ENCODE measurements at places on chromosomes 6 and 20.

- DNase-seq = no peak
Observed at GRCh38 chr6:113978084-113978675, 7.2 kb upstream of the HDAC2 start.

- peak; percentile 28 for DNase-seq
Observed at GRCh38 chr6:159935633-159936032, 33.2 kb upstream of the IGF2R start.

DNA sequence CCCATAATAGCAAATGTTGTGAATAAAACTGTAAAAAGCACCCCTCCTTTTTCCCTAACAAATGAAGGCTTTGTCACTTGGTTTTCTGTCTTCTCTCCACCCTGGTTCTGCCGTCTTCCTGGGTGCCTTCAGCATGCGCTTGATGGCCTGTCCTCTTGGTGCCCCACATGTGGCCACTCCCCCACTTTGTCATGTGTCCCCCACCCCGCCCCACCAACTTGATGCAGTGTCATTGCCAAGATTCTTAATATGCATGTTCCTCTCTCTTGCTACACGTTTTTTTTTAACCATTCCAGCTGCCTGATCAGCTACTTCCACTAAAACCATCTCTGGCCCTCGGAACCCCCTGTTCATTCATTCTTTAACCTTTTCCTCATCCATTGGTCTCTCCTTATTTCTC is 340.3 kb downstream of the QKI start:
- DNase-seq = peak; percentile 52

DNA sequence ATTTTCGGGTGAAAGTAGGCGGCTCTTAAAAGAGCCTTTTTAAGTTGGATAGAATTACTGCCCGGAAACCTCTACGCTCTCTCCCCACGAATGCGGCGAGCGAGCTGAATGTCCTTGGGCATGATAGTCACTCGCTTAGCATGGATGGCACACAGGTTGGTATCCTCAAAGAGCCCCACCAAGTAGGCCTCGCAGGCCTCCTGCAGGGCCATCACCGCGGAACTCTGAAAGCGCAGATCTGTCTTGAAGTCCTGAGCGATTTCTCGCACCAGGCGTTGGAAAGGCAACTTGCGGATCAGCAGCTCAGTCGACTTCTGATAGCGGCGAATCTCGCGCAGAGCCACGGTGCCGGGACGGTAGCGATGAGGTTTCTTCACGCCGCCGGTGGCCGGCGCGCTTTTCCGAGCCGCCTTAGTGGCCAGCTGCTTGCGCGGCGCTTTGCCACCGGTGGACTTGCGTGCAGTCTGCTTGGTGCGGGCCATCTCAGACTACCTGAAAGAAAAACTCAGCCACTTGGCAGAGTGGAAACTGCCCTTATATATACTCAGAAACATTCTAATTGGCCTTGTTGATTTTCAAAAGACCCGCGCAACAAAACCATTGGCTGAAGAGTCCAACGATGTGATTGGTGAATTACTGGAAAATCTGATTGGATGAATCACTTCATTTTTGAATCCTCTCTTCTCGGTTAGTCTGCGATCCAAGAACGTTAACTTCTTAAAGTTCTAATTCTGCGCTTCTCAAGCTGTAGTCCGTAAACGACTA is 93.9 kb upstream of the BTN3A2 start:
- peak; percentile 91 for DNase-seq

DNA sequence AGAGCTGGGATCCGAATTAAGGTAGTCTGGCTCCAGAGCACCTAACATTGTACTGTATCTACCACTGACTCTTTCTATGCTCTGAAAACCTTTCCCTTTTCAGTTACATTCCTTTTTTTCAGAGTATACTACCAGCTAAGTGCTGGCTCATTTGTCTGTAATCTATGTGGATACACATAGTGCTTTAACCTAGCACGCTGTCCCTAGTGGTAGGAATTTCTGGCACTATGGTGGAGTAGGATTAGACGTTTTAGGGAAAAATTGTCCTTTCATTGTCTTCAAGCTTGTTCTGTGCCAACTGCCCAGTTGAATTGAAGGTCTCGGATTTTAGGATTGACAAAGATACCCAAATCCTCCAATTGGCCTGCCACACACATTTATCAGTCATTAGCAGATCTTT is 259.1 kb upstream of the FERMT1 start:
- no peak for DNase-seq

- DNase-seq = no peak
Observed at GRCh38 chr20:7775072-7775471, 165.2 kb downstream of the HAO1 start.

GRCh38 chr6:96234444-96234843 is 218.7 kb downstream of the FUT9 start:
- no peak for DNase-seq

GRCh38 chr20:54464003-54464402 is 11.4 kb upstream of the DOK5 start:
- no peak for DNase-seq

DNA sequence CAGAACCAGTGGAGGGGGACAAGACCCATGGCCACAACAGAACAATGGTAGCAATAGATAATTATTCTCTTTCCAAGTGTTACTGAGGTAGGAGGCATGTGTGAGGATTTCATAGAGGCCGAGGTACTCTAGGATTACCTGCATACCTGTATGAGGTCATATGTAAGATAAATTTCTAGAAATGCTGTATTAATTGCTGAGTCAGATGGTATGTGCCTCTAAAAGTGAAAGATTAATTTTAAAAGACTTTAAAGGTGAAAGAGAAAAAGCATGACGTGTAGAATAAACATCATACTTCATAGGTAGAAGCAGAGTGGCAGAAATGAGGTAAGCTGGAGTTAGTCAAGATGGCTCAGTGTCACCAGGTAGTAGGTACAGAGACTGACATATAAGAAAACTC is 51.6 kb downstream of the ZHX3 start:
- DNase-seq = no peak

DNA sequence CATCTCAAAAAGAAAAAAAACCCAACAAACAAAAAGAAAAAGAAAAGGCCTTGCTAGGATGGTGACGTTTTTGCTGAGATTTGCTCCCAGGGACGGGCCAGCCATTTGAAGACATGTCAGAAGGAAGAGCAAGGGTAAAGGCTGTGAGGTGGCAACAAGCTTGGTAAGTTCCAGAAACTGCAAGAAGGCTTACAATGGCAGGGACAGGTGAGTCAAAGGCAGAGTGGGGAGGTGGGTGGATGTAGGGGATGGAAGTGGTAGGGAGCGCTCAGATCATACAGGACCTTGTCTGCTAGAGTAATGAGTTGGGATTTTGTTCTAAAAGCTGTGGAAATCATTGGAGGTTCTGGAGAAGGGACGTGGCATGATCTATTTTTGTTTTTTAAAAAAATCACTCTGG is 4.3 kb downstream of the KIF3B start:
- no peak for DNase-seq

Data from suppressor macrophage treated with lipopolysaccharide for 1 hour (primary cell).